ENCODE measurements at places on chromosomes 11 and 22.

DNA sequence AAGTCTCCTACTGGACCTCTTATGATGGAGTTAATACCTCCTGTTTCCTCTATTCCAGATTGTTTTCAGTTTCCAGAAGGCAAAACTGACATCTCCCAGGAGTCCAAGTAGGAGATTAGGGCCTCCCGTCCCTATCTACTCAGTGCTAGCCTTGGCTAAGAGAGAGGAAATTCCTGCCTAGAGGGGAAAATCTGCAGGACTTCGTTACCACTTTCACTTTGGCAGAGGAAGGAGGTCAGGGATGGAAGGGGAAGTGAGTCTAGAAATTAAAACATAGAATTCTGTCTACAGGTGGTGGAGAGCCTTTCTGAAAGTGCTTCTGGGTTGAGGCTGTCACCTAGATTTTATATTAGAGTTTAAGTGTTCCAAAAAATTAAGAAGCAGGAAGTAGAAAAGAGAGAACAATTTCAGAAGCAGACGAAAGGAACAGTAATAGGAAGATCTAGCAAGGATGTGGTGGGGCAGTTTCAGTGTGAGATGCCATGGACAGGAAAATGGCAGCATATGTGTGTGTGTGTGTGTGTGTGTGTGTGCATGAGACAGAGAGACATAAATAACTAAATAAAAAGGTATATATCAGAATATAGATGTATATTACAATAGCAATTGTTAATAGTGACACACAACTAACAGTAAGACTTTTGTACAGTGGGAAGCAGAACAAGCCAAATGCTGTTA lies 2.4 kb upstream of the TRIM68 start:
- DNase-seq: no peak

DNA sequence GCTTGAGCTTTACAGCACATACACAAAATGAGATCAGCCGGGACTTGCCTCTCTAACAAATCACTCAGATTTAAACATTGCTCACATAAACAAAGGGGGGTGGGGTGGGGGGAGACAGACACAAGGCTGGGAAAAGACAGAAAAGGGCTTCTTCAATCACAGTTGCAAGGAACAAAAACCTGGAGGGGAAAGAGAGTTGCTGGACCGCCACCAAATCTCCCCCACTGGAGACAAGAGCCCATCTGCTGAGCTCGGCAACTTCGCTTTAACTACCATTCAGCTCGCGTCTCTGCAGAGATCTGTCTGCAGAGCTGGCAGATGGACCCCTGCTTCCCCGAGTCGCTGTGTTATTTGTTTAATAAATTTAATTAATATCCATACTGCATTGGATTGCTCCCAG lies 165.0 kb downstream of the RCN1 start:
- DNase-seq: no peak

GRCh38 chr11:68298659-68299516 lies 13.5 kb upstream of the LRP5 start:
- DNase-seq: no peak

DNA sequence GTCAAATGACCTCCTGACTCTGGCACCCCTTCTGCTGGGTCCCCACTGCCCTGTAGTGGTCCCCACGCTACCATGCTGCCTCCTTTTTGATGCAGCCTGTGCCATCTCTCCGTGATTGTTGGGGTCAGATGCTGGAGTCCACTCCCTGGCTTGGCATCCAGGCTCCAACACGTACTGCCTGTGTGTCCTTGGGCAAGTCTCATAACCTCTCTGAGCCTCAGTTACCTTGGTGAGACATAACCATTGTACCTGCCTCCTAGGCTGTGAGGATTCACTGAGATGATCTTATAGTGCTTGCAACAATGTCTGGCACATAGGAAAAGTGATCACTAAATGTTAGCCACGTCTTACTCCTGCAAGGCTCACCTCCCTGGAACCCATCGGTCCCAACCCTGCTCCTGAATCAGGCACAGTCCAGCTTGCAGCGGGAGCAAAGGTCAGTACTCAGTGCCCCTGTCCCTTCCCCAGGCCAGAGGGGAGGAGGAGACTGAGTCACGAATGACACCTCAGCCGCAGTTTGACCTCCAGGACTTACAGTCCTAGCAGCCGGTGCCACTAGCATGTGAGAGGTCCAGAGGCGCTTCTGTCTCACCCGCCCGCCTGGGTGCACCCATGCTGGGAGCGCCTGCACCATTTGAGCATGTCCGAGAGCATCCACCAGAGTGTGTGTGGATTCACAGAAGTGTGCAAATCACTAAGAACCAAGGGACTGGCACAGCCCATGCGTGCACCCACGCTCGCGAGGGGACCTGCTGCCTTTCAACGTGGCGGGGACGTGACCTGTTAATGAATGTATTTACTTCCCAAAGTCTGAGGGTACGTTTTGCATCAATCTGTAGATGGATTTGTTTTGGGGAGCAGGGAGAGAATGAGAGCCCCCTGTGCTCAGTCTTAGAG lies 3.0 kb upstream of the APOA4 start:
- DNase-seq: no peak

- DNase-seq: peak; percentile 48
These were observed 55.2 kb downstream of the PANX1 start for GRCh38 chr11:94183886-94184264.

DNA sequence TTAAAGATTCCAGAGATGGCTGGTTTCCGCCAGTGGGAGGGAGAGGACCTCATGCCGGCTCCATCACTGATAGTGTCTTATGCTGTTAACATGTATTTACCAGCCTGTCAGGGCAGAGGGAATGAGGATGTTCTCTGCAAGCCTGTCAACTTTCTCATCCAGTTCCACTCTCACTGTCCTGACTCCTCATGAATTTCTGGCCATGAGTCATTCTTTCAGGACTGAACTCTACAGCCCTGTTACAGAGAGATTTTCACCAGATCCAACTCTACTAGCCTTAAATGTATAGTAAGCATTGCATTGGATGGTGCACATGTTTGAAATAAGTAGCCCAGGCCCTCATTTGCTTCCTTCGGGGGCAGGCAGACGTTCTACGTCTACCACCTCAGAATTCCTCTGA lies 387.7 kb downstream of the TMEM135 start:
- DNase-seq: peak; percentile 35

- no peak for DNase-seq
These were observed 779 bp downstream of the SELENOH start for GRCh38 chr11:57742087-57742452.

DNA sequence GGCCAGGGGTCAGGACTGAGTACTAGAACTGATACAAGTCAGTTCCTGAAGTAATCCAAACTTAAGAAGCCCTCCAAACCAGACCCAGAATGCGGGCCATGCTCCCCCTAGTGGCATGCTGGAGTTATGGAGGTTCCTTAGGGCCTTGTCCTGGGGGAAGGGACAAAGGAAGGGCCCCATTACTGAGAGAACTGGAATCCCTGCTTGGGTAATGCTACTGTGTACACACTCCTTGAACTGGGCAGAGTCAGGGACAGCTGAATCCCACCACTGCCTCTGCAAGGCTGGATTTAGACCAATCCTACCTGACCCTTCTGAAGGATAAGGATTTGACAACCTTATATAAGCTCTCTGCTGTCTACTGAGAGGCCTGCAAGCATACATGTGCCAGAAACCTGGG lies 97.3 kb upstream of the AKIP1 start:
- DNase-seq: peak; percentile 72

GRCh38 chr11:95524314-95525036 lies 265.1 kb downstream of the FAM76B start:
- DNase-seq: no peak

DNA sequence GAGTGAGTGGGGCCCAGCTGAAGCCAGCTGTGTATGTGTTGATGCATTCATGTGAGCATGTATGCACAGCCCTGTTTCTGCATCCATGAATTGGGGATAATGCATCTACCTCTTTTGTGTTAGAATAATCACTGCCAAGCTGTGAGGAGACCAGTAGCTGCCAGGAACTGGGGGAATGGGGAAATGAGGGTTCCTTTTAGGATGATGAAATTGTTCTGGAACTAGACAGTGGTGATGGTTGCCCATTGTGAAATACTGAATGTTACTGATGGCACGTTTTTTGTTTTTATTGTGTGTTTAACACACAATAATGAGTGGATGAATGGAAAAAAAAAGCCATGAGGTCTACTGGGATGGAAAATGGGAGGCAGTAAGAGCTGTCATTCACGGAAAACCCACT lies 45.3 kb upstream of the WNT11 start:
- DNase-seq: no peak

- DNase-seq: no peak
These were observed 20.0 kb upstream of the CD5 start for GRCh38 chr11:61082062-61082870.

DNA sequence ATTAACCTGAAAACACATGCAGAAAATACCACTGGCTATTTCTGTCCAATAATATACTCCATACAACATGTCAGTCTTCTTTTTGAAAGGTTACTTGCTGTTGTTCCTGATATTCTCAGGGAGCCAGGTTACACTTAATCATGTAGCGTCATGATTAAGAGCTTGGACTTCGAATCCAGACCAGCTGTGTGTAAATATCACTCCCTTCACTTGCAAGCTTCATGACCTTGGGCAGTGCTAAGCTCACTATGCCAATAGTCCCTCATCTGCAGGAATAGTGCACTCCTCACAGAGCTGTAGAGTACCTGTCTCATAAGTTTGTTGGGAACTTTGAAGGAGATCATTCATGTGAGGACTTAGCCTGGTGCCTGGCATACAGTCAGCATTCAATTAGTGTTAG lies 1.9 kb downstream of the HTR3B start:
- no peak for DNase-seq

DNA sequence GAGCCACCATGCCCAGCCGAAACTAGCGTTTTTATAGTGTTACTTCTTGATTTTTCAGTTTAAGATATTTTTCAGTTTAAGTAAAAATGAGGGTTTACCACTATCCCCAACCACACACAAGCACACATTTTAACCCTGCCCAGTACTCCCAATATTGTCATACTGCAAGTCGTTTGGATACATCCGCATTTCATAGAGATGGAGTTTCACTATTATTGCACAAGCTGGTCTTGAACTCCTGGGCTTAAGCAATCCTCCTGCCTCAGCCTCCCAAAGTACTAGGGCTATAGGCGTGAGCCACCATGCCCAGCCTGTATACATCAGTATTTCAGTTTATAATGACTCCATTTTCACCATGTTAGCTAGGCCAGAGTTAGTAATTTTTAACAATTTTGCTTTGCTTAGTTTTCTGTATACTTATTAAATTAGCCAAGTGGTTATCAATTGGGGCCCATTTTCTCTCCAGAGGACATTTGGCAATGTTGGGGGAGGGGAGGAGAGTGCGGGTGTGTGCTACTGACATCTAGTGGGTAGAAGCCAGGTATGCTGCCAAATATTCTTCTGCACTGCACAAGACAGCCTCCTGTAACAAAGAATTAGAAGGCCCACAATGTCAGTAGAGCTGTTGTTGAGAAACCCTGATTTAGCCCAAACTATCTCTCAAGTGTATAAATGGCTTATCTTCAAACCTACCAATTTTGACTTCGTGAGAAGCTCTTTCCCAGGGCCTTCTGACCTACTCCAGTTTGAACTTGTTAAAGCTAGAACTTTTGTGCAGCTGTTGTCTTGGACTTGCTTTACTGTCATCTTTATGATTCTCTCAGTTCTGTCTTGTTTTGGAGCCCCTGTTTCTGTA lies 7.3 kb downstream of the USP47 start:
- DNase-seq: peak; percentile 62

DNA sequence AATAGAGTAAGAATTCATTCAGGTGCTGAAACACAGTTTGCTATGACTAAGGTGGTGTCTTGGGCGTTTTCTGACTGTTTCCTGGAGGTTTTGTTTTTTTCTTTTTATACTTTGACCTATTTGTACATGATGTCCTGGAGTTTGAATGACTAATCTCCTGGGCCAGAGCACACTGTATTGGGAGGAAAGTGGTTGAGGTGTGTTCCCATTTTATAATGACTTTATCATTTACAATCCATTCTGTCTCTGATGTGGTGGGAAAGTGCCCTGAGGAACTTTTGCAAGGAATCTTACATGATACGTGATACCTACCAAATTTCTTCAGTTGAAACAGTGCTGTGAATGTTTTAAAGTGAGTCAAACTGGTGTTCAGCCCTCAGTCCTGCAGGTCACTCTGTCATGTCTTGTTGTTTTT lies 80.8 kb downstream of the TNRC6B start:
- peak; percentile 98 for DNase-seq

DNA sequence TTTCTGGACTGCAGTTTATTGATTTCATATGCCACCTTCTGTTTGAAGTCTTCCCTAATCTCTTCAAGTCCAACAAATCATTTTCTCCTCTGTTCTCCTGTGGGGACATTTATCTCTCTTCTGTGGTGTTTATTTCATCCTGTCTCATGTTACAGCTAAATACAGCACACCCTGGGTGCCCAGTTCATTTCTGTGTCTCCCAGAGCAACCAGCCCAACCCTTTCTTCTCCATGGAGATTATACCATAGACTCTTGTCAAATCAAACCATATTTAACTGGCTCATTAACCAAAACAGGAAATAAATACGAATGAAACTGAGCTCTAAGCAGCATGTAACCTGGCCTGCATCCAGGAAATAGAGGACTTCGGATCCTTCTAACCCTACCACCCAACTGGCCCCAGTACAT lies at the start of gene MS4A8:
MS4A8 (plus strand) TSS at position 329 of the 408 bp plus-strand sequence. CDS start 1,249 bp downstream, outside the sequence.
- DNase-seq: no peak

- no peak for DNase-seq
These were observed 577 bp downstream of the MRPL17 start for GRCh38 chr11:6682591-6682935.

DNA sequence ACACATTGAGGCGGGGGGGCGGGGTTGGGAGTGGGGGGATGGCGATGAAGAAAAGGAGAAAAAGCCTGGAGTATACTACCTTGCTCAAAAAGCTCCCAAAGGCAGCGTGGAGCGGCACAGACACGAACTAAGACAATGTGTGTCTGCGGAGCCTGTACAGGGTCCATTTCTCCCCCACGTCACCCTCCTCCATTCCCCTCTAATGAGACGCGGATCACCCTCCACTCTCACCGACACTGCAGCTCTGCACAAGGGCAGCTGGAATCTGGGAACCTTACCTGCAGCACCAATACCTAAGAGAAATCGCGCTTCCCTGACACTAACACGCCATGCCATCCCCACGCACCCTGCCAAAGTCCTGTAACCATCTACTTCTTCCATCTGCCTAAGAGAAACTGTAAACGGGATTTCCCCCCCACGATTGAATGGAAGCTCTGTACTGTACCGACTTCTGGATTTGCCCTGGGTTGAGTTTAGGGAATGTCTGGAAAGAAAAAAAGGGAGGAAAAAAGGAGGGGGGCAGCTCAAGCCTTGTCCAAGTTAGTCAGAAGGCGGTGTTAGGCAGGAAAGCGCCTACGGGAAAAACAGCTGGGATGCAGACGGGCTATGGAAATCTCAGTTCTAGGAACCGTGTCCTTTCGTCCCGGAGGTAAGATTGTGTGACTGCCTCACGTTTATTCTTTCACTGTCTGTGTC lies 125.7 kb upstream of the C11orf58 start:
- DNase-seq: peak; percentile 24

DNA sequence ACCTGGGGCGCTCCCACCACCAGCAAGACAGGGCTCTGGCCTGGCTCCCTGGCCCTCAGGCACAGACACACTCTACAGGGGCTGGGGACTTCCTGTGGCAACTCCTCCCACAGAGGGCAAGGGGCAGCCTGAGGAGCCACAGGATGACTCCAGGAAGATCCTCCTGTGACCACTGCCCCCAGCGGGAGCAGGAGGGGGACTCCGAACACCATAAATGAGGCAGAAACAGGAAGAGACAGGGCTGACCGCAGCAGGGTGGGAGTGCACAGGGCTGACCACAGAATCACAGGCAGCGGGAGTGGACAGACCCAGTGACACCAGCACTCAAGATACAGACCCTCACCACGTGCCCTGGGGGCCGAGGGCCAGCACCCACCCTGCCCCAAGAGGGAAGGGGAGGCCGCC lies 10.8 kb downstream of the ARAP1 start:
- no peak for DNase-seq

GRCh38 chr22:38699143-38699542 lies 1.6 kb downstream of the JOSD1 start:
- DNase-seq: no peak

GRCh38 chr11:8745431-8746253 lies 63.0 kb downstream of the RPL27A start:
- DNase-seq: no peak

Data from mammary epithelial cell (primary cell).